ENCODE measurements at places on chromosomes 5 and 9.
A peak's percentile ranks its signal among the peaks of the same experiment; 100 is the strongest.

- no peak for DNase-seq
These were observed 70.7 kb downstream of the SUSD1 start for GRCh38 chr9:112104401-112104800.

DNA sequence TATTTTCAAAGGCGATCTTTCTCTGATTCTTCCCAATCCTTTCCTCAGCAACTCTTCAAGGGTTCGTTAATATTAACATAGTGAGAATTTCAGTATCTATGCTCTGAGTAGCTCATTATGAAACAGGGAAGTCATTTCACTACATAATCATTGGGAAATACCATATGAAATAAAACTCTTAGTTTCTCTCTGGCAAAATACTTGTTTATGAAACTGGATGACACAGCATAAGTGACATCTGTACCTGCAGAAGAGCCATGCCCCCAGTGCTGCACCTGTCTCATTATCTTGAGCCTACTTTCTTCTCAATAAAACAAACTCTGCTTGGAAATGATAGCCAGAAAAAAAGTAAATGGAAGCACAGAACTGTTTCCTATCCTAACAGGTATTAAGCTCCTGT, 33.8 kb upstream of the OTULIN start:
- no peak for DNase-seq

GRCh38 chr5:11429254-11429653, 475.0 kb downstream of the CTNND2 start:
- no peak for DNase-seq

GRCh38 chr9:33684831-33685230, 110.5 kb upstream of the PRSS3 start:
- DNase-seq: no peak

GRCh38 chr5:110510146-110510545, 216.3 kb downstream of the TMEM232 start:
- DNase-seq: no peak

DNA sequence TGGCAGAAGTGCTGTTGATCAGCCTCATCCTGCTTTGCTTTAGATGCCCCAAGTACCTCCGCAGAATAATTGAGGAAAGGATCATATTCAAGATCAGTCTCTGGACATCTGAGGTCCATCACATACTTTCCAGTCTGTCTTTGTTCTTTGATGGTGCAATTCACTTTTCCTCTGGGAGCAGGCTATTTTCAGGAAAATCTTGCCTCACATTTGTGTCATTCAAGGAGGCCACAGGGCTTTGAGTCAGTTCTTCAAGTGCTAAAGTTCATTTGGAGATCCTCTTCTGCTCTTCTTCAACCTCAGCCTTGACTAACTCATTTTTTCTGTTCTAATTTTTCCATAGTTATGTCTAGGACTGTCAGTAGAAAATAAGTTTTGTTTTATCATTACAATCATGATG, 18.6 kb downstream of the EQTN start:
- DNase-seq: no peak

DNA sequence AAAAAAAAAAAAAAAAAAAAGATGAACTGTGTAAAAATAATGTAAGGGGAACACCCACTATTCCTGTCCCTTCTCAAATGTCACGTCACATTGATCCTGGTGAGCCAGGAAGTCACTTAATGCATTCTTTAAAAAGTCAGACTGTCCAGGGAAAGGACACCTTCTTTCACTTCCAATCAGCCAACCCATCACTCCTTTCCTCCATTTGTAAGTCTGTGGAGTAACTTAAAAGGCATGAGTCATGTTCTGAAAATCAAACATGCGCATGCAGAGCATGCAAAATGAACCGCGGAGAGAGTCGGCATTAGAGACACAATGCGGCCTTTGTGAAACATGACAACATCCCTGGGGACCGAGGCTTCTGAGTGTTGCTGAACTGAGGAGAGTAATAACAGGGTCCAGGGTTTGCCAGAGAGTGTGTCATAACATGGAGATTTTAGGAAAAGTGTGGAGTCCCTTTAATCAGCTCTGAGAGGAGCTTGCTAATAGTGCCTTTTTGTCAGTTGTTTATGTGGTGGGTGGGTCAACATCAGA, 77.6 kb upstream of the SEMA6A start:
- peak; percentile 83 for DNase-seq

DNA sequence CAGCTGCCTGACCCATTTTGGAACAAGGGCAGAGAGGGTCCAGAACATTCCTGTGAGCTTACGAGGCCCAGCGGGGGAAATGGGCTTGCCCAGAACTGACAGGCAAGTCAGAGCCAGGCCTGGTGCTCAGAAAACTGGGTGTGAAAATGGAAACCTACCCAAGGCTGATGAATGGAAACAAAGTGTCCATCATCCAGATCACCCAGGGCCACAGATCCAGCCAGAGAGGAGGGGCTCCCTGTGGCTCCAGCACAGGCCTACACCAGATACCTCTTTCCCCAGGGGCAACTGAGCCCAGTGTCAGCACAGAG, 3.1 kb downstream of the CLTB start:
- no peak for DNase-seq

GRCh38 chr5:75053304-75054133, 1.2 kb upstream of the GCNT4 start:
- DNase-seq: peak; percentile 40

GRCh38 chr9:98808411-98808815, 943 bp downstream of the GALNT12 start:
- DNase-seq: no peak

DNA sequence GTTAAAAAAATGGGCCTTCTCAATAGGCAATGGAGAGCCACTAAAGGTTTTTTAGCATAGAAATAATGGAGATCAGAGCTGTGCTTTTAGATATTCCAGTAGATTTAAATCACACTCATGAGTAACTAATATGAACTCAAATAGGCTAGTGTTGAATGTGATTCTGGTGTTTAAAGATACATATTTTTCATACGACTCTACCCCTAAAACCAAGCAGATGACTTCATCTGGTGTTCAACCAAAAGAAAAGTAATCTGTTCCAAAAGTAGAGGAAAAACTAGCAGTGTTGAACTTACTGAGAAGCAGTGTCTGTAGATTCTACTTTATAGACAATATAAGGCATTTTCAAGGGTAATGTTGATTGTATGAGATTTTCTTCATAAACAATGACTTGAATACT, 138.1 kb downstream of the TSSK1B start:
- DNase-seq: no peak

- DNase-seq: no peak
These were observed 38.2 kb downstream of the WDR70 start for GRCh38 chr5:37417347-37417746.

DNA sequence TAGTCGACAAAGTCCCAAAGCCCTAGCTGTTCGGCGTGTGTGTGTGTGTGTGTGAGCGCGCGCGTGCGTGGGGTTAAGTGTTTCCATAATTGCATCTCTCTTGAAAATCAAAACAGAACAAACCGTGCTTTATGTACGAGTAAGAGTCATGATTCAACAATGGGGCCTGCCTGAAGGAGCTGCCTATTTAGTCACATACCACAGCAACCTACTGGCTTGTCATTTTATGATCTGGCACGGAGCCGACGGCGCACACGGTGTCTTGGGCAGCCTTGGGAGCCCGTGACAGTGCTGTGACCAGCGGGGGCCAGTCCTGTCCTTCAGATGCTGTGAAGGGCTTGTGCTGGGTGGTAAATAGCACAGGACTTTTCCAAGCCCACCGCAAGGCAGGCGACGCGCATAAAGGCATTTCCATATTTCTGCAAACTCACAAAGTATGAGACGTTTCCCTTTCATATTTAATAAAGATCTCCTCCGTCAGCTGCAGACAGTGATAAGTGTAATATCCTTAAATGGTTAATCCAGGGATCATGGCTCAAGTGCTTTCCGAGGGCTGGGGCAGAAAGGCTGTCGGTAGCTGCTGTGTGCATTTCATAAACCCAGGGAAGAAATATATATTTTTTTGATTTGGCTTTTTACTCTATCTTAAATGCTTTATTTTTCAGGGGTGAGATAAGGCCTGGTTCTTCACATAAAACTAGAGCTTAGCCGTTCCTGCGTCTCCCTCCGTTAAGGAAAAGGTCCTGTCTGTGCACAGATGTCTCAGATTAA, 270.2 kb upstream of the IRX1 start:
- no peak for DNase-seq

- DNase-seq: no peak
These were observed 7.2 kb upstream of the MYORG start for GRCh38 chr9:34383904-34384303.

DNA sequence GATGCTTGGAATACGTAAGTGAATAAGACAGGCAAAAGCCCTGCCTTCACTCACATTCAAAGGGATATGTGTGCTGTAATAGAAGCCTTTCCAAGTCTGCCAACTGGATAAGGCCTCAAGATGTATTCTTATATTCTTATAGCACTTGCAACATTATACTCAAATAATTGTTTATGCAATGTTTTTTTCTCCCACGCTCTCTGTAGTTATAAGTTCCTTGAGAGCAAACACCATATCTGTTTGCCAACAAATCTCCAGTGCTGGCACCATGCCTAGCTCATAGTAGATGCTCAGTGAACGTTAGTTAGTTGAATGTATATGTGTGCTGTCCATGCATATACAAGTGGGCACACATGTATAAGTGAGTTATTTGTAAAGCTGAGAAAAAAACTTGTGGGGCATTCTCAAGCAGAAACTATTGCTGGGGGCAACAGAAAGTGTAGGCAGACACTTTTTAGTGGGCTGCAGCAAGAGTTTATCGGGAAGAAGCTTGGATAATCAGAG, 125.1 kb downstream of the RPS23 start:
- DNase-seq: no peak

- DNase-seq: no peak
These were observed 118.3 kb upstream of the MINAR2 start for GRCh38 chr5:129629575-129629974.

DNA sequence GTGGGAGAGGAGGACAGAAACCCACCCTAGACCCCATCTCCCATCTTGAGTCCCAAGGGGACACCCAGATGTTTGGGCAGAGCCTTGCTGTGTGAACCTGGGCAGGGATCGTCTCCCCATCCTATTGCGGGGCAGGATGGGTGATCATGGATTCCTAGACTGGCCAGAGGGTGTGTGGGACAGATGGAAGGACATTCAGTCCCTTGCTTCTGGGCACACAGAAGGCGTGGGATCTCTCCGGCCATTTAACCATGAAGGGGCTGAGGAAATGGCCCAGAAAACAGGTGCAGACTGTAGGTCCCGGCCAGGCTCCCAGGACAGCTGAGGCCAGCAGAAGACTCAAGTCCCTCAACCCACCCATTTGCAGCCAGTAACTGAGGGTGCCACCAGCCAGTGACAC, 29.9 kb downstream of the PTGES start:
- no peak for DNase-seq

DNA sequence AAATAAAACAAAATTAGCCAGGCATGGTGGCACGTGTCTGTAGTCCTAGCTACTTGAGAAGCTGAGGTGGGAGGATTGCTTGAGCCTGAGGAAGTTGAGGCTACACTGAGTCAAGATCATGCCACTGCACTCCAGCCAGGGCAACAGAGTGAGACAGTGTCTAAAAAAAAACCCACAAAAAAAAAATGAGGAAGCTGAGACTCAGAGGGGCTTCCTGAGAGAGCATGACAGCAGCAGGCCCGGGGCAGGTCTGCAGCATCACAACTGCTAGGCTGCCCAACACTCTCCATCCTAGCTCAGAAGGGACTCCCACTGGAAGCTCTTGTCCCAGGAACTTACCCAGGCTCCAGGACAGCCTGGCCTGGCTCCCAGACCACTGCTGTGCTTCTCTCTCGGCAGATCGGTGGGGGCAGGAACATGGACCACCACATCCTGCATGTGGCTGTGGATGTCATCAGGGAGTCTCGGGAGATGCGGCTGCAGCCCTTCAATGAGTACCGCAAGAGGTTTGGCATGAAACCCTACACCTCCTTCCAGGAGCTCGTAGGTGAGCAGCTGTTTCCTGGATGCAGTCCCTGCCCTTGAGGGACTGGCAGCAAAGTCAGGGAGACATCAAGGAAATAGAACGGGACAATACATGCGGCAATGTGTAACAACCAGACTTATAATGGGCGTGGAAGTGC, 19.1 kb downstream of the PTGS1 start:
- no peak for DNase-seq

DNA sequence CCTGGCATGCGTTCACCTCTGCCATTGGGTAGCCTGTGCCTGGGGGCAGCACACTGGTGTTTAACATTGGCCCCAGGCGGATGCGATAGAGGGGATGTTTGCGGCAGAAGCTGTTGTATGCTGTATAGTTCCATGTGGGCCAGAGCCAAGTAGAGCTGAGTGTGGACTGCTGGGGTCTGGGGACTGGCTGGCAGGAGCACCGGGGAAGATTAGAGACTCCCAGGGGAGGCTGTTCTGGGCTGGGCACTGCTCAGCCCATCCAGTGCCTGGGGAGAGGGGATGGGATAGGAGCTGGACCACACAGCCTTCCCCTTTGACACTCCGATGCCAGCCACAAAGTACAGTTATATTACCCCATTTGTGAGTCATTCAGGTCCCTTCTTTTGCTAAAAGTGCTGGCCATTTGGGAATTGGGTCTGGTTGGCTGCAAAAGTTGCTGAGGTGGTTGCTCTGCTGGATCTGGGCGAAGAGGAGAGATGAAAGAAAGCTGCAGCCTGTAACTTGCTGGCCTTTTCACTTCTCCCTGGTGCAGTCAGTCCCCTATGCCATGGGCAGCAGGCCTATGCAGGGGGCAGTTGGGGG, 73.8 kb downstream of the RGS3 start:
- no peak for DNase-seq

- no peak for DNase-seq
These were observed 20.2 kb upstream of the CCDC192 start for GRCh38 chr5:127683008-127683407.

- no peak for DNase-seq
These were observed 34.3 kb downstream of the ACTBL2 start for GRCh38 chr5:57448287-57448686.

- DNase-seq: peak; percentile 38
These were observed 290.0 kb downstream of the ACTL7B start for GRCh38 chr9:108565651-108566378.

DNA sequence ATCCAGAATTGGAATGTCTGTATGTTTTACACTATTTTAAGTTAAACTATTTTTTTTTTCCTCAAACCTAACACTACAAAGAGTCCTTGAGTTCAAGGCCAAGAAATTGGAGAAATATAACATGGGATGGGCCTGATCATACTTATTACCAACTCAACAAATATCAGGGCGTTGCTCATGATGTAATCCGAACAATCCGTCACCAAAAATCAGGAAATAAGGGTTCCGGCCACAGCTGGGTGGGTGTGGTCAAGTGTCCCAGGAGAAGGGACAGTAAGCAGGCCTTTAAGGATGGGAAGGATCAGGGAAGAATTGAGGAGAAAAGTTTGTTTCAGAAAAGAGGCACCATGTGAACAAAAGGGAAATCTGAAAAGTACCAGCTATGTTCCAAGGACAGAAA, 29.8 kb downstream of the MED27 start:
- no peak for DNase-seq

DNA sequence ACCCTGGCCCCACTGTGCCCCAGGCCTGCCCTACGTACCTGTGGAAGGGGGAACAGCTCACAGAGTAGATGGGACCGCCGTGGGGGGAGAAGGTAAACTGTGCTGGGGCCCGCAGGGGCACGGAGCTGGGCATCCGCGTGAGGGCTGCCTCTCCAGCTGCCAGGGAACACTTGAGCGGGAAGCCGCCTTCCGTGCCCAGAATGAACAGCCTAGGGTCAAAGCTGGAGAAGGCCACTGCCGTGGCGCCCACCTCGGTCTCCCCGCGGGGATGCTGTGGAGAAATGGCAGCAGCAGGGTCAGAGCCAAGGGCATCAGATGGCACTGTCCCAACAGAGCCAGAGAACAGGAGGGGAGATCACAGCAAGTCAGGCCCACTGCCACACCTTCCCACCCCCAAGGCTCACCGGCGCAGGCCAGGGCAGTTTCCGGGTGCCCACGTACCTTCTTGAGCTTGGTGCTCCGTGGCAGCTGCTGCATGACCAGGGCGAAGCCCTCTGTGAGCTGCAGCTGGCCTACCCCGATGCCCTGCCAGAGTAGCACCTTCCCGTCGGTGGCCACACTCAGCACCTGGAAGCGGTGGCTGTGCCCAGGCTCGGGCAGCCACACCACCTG, 21.9 kb downstream of the DYNC2I2 start:
- DNase-seq: no peak
